T-helper 2 cell (primary cell): ENCODE measurements at places on chromosomes 2 and 18.

GRCh38 chr2:100865816-100866460 lies 46.0 kb downstream of the NPAS2 start:
- DNase-seq = no peak

GRCh38 chr18:42131066-42131929 lies 176.3 kb downstream of the PIK3C3 start:
- no peak for DNase-seq

GRCh38 chr2:221156062-221156734 lies 415.9 kb downstream of the EPHA4 start:
- DNase-seq = no peak

DNA sequence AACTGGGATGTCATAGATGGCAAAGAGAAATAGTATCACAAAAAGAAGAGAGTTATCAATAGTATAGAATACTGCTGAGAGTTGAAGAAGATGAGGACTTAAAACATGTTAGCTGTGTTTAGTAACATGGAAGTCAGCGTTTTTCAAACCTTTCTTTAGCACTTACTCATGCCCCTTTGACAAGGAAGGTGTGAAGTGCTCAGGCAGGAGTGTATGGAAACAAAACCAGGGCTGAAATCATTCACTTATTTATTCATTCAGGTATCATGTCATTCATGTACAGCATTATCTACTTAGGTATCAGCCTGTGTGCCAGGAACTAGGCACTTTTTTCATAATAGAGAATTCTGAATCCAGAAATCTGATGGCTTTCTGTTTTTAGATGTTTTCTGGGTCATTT lies 27.2 kb downstream of the CD28 start:
- no peak for DNase-seq

DNA sequence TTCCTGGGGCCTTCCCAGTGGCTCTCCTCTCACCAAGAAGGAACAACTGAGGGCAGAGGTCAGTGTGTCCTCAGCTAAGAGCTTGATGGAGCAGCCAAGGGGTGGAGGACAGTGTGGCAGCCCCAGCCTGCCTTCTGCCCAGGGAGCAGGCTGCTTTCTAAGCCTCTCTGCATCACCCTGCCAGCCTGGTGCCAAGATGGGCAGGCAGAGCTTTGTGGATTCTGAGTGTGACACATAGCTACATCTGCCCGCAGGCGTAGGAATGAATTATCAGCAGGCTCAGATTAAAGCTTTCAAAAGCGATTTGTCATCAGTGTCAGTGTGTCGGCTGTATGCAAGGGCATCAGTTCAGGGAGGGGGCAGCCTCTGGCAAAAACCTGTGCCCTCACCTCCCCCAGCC lies 8.7 kb downstream of the MAL start:
- DNase-seq = no peak

- no peak for DNase-seq
Measured at GRCh38 chr2:238948765-238949641, 101.1 kb downstream of the TWIST2 start.

DNA sequence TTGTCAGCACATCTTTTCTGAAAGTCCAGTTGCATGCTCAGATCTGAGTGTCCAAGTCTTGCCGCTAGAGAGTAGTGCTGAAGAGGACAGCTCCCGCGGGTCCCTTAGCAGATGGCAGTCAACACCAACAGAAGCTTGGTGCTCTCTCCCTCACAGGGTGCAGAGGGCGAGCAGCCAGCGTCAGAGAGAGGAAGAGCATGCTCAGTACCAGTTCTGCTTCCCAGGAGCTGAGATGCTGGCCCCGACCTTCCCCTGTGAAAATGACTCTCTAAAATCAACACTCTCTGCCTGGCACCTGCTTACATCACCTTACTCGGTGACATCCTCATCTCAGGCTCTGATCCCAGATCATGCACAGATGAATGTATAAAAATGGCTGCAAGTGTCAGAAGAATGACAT lies 86.0 kb upstream of the TWIST2 start:
- no peak for DNase-seq

DNA sequence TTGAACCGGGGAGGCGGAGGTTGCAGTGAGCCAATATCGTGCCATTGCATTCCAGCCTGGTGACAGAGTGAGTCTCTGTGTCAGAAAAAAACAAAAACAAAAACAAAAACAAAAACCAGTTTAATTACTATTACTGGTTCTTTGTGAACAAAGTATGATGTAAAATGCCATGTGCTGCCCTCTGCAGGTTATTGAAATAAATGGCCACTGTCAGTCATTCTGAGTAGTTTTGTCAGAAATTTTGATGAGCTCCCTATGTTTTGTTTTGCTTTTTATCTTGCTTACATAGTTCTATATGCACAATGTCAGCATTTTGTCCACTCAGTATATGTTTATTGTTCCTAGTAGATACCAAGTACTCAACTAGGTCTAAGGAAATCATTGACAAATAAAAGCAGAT lies 423.6 kb upstream of the CHST9 start:
- no peak for DNase-seq

GRCh38 chr18:11147962-11148679 lies 1.2 kb downstream of the PIEZO2 start:
- no peak for DNase-seq

DNA sequence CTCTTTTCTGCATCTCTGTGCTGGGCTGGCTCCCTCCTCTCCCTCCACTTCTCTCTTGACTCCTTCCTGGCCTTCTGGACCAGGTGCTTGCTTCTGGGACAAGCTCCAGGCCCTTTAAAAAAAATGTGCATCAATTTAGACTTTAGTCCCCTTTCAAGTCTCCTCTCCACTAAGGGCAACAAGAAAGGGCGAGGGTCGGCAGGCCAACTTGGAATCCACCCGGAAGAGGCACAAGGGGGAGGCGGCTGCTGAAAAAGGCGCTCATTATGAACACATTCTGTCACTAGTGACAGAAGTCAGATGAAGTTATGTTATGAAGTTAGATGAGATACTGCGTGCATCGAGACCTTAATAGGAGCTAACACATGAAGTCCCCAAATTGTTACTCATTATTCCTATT lies 13.6 kb upstream of the RHOB start:
- DNase-seq = no peak
